ENCODE measurements at places on chromosomes 2 and 18.
A peak's percentile ranks its signal among the peaks of the same experiment; 100 is the strongest.

- DNase-seq = no peak
These were observed 223.1 kb upstream of the ID2 start for GRCh38 chr2:8458503-8459459.

DNA sequence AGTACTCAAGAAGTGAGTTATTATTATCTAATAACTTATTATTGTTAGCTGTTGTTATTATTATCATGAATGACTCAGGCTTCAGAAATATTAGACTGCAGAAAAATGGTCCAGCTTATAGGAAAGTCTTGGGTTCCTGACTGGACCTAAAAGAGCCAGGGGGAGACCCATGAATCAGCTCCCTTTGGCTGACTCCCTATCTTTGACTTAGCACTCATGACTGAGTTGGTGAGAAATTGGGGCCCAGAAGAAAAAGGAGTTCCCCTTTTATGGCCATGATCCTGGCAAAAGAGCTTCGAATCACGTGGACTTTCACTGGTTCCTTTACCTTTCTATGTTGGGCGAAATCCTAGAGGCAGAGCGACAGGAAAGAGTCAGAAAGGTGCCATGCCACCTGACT lies 145.8 kb downstream of the MYO3B start:
- DNase-seq = no peak

- no peak for DNase-seq
These were observed 10.2 kb downstream of the C18orf32 start for GRCh38 chr18:49476664-49477411.

DNA sequence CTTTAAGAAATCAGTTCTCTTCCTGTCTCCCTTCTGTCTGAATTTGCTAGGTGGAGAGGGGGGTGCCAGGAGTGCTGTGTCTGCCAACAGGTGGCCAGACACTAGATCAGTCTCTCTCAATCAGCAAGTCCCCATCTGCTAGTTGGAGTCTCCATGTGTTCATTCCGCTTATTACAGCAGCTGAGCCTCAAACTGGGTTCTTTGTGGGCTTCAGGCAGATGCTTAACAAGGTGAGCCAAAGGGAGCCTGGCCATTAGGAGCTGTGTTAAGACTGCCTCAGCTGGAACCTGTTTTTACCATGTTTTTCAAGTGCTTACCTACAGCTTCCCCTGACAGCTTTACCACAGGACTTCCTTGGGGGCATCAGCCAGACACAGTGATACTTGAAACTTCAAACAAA lies 401.9 kb downstream of the LRP1B start:
- DNase-seq = no peak

DNA sequence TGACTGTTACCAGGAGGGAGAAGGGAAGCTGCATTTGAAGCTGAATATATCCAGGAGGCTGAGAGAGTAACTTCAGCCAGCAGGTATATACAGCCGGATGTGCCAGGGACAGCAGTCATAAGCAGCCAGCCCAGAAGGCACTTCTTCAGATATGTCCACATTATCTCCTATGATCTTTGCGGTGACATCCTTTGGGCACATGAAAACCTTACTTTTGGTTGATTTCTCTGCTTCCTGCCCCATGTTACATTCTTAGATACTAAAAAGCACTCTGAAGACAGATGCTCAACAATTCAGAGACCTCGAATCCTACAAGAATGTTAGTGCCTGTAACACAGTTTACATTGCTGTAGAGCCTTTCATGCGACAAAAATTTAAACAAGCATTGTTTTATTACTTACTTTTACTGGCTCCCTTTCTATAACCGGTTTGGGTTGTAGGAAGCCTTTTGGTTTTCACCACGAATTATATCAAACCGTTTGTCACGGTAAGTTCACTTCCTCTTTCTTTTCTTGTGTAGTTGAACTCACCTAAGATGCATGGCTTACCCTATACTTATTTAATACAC lies 50.3 kb upstream of the TLK1 start:
- no peak for DNase-seq

DNA sequence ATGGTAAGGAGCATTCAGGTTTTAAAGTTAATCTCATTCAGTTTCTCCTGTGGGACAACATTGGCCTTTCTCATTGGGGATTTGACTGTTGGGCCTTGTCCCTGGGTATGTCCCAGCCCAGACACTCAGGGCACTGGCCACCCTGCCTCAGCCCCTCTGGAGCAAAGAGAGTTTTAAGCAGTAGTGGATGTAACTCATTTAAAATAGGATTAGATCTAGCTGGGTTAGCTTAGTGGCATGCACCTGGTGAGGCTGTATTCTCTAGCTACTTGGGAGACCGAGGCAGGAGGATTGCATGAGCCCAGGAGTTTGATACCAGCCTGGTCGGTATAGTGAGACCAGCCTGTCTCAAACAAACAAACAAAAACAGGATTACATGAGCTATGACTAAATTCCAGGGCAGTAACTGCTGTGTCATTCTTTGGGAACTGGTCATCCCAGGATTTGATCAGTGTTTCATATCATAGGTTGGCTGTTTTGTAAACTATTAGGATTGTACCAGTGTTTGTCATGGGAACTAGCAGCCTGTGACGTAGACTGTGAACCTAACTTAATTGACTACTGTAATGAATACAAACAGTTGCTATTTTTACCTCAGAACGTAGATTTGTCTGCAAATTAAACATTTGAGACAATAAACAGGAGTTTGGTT lies 12.5 kb downstream of the INPP4A start:
- no peak for DNase-seq

GRCh38 chr2:137928547-137929518 lies 35.4 kb upstream of the HNMT start:
- DNase-seq = peak; percentile 55

GRCh38 chr2:39875182-39875913 lies 96.3 kb upstream of the THUMPD2 start:
- no peak for DNase-seq

DNA sequence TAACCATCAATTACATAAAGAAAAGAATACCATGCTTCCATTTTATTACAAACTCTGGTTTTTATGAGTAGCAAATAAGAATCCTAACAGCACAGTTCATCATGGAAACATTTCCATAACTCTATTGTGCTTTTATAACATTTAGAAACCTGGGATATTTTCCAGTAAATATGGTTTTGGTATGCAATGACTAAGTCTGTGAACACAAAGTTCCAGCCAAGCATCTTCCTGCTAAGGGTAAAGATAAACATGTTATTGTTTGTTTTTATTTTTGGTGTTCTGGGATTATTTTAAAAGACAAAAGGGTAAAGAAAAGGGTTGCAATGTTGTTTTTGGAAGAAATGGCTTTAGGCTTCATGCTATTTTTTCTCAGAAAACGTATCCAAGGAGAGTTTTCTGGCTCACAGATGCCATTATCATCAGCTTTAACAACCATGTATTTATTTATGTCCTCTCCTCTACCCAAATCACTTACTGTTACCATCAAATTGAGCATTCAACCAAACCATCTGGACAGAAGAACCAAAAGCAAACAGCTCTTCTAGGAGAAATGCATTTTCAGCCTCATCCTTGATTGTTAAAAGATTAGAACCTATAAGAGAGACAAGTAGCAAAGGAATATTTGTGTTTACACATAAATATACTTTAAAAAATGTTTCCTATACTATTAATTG lies 116.0 kb downstream of the PLA2R1 start:
- DNase-seq = no peak

DNA sequence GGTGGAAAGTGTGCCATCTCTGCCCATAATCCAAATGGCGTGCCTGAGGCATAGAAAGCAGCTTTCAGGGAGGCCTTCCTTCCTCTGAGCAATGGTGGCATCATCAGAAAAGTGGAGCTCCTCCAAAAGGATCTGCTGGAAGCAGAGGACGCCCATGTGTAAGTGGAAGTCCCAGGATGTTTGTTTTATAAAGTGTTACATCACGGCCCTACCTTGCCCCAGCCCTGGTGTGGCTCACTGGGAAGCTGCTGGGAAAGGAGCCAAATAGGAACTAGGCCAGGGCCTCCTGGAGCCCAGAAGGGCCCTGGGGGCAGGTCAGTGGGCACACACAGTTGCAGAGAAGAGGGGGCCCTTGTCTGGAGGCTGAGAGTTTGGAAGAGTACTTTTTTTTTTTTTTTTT lies 4.2 kb upstream of the ODC1 start:
- DNase-seq = peak; percentile 73

DNA sequence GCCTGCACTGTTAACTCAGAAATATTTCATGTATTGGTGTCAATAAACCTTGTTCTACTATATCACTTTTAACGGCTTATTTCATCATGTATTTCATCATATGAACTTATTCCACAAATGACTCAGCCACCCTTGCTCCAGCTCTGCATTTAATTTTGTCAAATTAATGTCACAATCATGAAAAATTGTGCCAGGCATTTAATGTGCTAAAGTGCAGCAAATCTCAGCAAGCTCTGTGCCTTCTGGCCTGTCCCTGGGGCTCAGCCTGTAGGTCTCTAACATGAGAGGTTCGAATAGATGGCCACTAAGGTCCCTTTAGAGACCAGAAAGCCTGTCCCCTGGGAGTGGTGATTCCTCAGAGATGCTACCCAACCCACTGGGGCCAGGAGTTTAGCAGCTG lies 28.6 kb downstream of the BOD1L2 start:
- DNase-seq = no peak

- DNase-seq = no peak
These were observed 49.0 kb downstream of the CERKL start for GRCh38 chr2:181607629-181608590.

GRCh38 chr2:148298196-148298595 lies 277.3 kb downstream of the MBD5 start:
- no peak for DNase-seq

- no peak for DNase-seq
These were observed 173.5 kb downstream of the LPIN1 start for GRCh38 chr2:11919953-11920352.

DNA sequence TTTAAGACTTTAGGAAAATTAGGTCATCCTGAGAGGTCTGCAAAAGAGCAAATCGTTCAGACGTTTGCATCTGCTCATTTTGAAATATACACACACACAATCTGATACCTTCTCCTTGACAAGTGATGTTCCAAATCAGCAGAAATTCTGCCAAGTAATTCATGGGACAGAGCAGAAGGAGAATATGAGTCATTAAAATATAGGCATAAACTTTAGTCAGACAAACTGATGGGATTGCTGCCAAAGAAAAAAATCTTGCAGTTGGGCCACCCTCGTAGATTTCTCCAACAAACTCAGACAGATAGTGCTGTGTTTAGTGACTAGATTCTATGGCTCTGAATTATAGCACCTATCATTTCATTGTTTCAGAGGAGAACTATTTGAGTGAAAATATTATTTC lies 336.3 kb downstream of the NYAP2 start:
- peak; percentile 62 for DNase-seq

DNA sequence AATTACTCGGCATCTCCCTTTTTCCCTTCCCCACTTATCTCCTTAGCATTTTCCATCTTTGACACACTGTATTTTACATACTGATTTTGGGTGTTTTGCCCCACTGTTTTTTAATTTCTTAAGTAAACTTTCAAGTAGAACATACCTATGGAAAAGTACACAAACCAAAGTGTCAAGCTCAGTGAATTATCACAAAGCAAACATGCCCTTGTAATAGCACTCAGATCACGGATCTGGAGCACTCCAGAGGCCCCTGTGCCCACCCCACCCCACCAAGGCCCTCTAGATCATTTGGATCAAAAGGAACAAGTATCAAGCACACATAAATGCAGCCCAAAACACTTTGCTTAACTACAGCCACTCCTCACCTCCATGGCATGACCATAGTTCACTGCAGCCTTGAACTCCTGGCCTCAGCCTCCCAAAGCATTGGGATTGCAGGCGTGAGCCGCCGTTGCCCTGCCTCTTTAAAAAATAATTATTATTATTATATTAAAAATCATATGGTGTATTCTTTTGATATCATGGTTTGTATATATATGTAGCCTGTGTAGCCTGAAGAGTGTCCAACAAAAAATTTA lies 38.1 kb downstream of the FER1L5 start:
- no peak for DNase-seq

GRCh38 chr2:208872591-208872990 lies 466.0 kb downstream of the PTH2R start:
- DNase-seq = no peak

- no peak for DNase-seq
These were observed 2.8 kb downstream of the CIDEA start for GRCh38 chr18:12256951-12257350.

GRCh38 chr2:64617631-64618151 lies 36.0 kb downstream of the SERTAD2 start:
- no peak for DNase-seq

- peak; percentile 42 for DNase-seq
These were observed 13.3 kb downstream of the ATF2 start for GRCh38 chr2:175154661-175155082.

DNA sequence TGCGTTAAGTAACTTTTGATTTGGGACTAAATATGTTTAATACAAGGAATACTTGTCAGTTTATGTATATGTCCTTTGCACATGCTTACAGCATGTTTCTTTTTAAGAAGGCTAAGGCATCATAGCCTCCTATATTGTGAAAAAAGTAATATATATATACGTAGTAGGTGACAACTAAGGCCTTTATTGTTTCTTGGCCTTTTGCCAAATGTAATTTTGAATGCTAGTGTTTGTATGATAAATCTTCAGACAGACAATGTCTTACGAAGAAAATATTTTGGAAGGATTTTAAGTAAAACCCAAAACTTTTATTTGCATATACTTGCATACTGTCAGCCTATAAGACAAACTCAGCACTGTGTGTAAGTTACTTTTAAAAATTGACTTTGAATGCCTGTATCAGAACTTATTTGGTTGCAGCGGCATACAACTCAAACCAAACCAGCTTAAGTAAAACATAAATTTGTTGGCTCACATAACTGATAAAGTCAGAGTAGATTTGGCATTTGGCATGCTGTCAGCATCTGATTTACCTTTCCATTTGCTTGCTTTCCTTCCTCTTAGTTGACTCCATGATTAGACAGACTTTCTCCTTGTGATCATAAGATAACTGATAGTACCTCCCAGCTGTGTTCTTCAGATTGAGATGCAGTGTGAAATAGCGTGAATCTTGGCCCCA lies 24.4 kb downstream of the UBE2E3 start:
- DNase-seq = no peak

- DNase-seq = no peak
These were observed 54.1 kb downstream of the HDAC4 start for GRCh38 chr2:239346676-239347075.

DNA sequence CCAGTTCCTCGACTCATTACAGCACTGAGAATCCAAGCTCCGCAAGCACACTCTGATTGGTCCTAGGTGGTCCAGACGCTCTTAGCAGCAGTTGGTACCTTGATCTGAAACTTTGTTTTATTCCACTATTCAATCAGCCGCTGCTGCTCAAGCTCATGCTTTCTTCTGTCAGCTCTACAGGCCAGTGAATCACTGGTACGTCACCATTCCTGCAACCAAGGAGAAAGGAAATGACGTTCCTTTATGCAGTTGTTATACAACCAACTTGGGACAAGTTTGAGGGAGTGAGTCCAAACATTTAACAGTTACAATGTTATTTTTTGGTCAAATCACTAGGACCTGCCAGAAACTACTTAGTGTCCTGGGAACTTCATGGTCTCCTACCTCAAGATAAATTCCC lies 398.8 kb upstream of the TMEFF2 start:
- no peak for DNase-seq

GRCh38 chr2:24352664-24353063 lies 7.7 kb downstream of the ITSN2 start:
- no peak for DNase-seq

Measured in HS-27A (cell line).